Breast epithelium (tissue), 4 donors: ENCODE measurements at places on chromosomes 3 and 15. TPM values are rescaled to one million over a fixed set of nuclear protein-coding genes. Genes with fewer than 3 reads are reported as not detected.

GRCh38 chr3:159186581-159186980 lies 384.7 kb downstream of the MFSD1 start:
- H3K27ac ChIP-seq: no peak overlapping the region
- no peak overlapping the region for H3K4me3 ChIP-seq
- H3K4me1 ChIP-seq: no peaks in the 10 kb centered on the region
- H3K36me3 ChIP-seq: no peaks in the 10 kb centered on the region
- DNase-seq: no peak
- H3K27me3 ChIP-seq: no peaks in the 10 kb centered on the region

DNA sequence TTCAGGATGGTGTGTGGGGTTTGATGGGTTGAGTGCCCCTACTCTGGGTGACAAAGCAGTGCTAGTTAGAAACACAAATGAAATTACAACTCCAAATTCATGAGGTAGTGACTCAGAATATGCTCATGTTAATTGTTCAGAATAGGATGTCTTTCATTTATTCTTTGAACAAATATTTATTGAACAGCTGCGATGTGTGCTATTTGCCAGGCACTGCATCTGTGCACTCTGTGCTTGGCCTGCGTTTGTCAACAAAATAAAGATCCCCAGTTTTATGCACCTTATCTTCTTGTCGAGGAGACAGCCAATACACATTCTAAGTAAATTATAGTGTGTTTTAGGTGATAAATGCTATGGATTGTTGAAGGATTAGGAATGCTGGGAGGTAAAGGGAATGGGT lies 27.3 kb downstream of the MED12L start:
- no peak overlapping the region for H3K27ac ChIP-seq
- H3K4me1 ChIP-seq: no peaks in the 10 kb centered on the region
- no peaks in the 10 kb centered on the region for H3K36me3 ChIP-seq
- H3K27me3 ChIP-seq: no peaks in the 10 kb centered on the region
- no peak overlapping the region for H3K4me3 ChIP-seq

- H3K27ac ChIP-seq: no peak overlapping the region
- no peaks in the 10 kb centered on the region for H3K4me1 ChIP-seq
- DNase-seq: no peak
- H3K4me3 ChIP-seq: no peak overlapping the region
- H3K27me3 ChIP-seq: no peaks in the 10 kb centered on the region
- H3K36me3 ChIP-seq: no peaks in the 10 kb centered on the region
Measured at GRCh38 chr3:116048991-116049390, 396.3 kb downstream of the LSAMP start.

DNA sequence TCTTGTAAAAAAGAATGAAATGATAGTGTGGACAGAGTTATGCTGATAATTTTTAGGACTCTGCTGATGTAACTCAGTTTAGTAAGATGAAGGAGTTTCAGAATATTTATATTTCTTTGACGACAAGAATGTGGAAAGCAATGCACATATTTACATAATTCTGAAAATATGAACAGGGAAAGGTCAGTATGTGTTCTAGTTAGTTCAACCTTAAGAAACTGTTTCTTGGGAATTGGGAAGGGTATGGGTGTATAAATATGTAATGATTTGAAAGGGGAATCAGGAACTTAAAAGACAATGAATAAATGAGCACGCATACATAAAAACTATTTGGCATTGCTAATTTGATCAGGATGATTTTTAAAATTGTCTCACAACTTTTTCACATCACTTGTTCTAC lies 1226.1 kb downstream of the SI start:
- H3K4me1 ChIP-seq: no peaks in the 10 kb centered on the region
- DNase-seq: no peak
- H3K36me3 ChIP-seq: no peaks in the 10 kb centered on the region
- no peak overlapping the region for H3K4me3 ChIP-seq
- H3K27ac ChIP-seq: no peak overlapping the region

DNA sequence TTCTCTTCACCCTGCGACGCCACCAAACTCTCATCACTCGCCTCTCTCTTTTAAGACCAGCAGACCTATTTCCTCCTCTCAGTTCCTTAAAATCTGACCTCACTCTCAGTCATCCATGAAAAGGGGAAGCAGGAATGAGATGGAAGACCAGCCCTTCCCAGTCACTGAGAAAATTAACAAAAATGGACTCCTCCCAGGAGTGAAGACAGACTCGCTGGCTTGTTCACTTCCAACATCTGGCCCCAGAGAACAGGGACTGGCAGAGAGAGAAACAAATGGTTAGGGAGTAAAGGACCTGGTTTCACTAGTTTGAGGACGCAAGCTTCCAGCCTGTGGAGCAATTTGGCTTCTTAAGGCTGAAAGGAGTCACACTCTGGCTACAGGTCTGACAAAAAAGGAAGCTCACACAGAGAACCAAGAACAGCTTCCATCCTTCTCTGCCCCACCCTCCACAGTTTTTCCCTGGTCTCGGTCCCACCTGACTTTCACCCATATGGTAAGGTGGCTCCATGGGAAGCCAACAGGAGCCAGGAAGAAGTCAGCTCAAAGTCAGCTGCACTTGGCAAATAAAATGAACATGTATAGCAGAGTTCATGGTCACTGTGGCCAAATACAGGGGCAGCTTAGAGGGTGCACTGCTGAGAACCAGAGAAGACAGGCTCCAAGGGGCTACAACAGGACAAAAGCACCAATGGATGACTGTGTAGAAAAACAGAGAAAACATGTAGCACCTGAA lies 57.2 kb downstream of the ITGB5 start:
- peaks cover 5% of the 10 kb centered on the region for H3K4me1 ChIP-seq
- no peak overlapping the region for H3K4me3 ChIP-seq
- DNase-seq: no peak
- peak overlapping the region; percentile 54 for H3K27ac ChIP-seq
- H3K36me3 ChIP-seq: no peaks in the 10 kb centered on the region

DNA sequence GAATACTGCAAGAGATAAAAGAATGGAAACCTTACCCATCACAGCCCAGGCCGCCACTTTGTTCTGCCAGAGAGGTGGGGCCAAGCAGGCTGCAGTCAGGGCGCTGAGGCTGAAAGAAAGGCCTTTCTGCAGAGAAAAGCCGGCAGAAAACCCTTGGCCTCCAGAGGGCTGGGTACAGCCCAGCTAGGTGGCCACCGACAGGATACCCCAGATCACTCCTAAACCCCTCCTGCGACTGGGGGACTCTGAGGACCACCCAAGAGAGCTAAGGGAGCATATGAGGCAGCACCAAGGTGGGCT lies 69.3 kb downstream of the SMAD6 start:
- H3K27ac ChIP-seq: no peak overlapping the region
- DNase-seq: no peak
- no peak overlapping the region for H3K4me3 ChIP-seq

DNA sequence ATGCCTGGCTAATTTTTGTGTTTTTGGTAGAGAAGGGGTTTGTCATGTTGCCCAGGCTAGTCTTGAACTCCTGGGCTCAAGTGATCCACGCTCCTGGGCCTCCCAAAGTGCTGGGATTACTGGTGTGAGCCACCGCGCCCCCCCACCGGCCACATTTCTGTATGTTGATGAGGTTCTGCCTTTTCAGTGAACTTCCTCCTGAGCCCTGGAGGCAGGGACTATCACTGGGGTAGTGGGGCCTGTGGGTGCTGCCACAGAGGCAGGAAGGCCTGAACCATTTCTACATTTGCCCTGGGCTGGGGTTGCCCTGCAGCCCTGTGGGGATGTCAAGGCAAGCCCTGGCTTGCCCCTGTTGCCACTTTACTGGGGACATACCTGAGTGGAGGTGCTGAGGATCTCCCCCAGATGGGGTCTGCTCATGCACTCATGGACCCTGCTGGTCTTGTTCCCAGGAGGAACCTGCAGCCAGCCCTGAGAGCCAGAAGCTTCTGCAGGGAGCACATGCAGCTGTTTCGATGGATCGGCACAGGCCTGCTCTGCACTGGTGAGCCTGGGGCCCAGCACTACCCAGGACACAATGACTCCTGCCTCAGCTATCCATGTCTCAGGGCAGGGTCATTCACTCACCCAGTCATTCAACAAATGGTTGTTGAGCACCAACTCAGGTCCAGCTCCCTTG lies 5.7 kb downstream of the SLC28A1 start:
- H3K27me3 ChIP-seq: no peaks in the 10 kb centered on the region
- no peaks in the 10 kb centered on the region for H3K4me1 ChIP-seq
- no peak overlapping the region for H3K27ac ChIP-seq
- no peak for DNase-seq
- no peak overlapping the region for H3K4me3 ChIP-seq
- no peaks in the 10 kb centered on the region for H3K36me3 ChIP-seq

DNA sequence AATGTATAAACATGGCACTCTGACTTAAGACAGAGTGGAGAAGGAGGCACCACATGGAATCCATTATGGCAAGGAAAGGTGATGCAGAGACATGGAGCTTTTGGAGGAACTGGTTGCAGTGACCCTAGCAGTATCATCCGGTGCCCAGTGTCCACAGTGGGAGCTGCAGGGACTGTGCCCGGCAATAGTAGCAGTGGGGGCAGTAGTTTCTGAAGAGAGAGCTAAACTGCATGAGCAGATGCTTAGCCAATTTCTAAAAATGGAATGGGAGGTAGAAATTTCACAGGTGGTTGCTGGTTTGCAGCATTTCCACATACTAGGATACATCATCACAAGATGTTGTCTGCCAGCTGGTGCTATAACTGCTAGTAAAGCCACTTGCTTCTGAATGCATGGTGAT lies 7.8 kb upstream of the TM2D3 start:
- H3K4me1 ChIP-seq: no peaks in the 10 kb centered on the region
- no peaks in the 10 kb centered on the region for H3K27me3 ChIP-seq
- H3K4me3 ChIP-seq: no peak overlapping the region
- peaks cover 7% of the 10 kb centered on the region for H3K36me3 ChIP-seq
- no peak for DNase-seq
- H3K27ac ChIP-seq: no peak overlapping the region

GRCh38 chr15:22811640-22812039 lies 25.2 kb downstream of the NIPA1 start:
- no peaks in the 10 kb centered on the region for H3K27me3 ChIP-seq
- DNase-seq: no peak
- H3K4me3 ChIP-seq: no peak overlapping the region
- H3K27ac ChIP-seq: no peak overlapping the region
- H3K4me1 ChIP-seq: no peaks in the 10 kb centered on the region
- no peaks in the 10 kb centered on the region for H3K36me3 ChIP-seq

DNA sequence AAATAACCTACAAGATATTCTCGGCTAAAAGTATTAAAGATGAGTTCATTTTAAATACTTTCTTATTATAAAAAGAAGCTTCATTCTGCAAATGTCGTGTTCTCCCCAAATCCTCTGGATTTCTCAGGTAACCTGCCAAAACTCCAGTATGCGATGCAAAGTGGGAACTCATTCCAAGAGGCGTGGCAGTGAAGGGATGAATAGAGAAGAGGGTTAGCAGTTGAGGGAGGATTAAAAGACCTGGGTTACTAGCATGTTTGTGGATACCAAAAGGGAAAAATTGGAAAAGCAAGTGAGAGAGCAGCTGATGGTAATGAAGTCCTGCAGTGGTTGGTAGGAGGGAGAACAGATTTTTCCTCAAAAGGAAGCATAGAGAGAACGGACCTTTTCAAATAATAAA lies 61.6 kb downstream of the ATP2C1 start:
- no peaks in the 10 kb centered on the region for H3K27me3 ChIP-seq
- no peak overlapping the region for H3K4me3 ChIP-seq
- peaks cover 4% of the 10 kb centered on the region for H3K36me3 ChIP-seq
- H3K27ac ChIP-seq: no peak overlapping the region
- DNase-seq: no peak

Gene IRAK2
- 5.1 TPM for total RNA-seq

Gene CFAP100
- total RNA-seq: not detected

Gene GJD2
- not detected for total RNA-seq

Gene TRPM7
- 66.2 TPM for total RNA-seq

Gene MYH15
- total RNA-seq: not detected

Gene ZNF385D
- 3.8 TPM for total RNA-seq
